ENCODE measurements at places on chromosomes 12 and 14.

- DNase-seq = no peak
Observed at GRCh38 chr12:27844366-27845090, 64.5 kb upstream of the MANSC4 start.

DNA sequence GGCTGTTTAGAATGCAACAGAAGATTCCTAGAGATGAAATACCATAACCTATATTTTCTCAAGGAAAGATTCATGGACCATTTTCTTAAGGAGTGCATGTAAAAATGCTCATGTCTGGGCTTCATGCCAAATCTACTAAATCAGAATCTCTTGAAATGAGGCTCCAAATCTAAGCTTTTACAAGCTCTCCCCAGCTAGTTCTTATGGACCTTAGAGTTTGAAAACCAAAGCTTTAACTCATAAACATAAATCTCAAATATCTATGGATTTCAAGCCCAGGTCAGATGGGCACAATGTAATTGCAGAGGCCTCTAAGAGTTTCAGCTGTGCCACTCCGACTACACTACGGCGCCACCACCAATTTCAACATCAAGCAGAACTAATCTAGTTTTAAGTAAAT is 117.3 kb upstream of the CAND1 start:
- DNase-seq = no peak

GRCh38 chr12:989751-990660 is 1.0 kb upstream of the ERC1 start:
- DNase-seq = peak; percentile 83

GRCh38 chr14:95489214-95490137 is 27.0 kb downstream of the SYNE3 start:
- no peak for DNase-seq

- DNase-seq = no peak
Observed at GRCh38 chr12:50538182-50538581, 33.4 kb downstream of the DIP2B start.

- DNase-seq = no peak
Observed at GRCh38 chr12:68040450-68041075, 51.3 kb downstream of the IFNG-AS1 start.

DNA sequence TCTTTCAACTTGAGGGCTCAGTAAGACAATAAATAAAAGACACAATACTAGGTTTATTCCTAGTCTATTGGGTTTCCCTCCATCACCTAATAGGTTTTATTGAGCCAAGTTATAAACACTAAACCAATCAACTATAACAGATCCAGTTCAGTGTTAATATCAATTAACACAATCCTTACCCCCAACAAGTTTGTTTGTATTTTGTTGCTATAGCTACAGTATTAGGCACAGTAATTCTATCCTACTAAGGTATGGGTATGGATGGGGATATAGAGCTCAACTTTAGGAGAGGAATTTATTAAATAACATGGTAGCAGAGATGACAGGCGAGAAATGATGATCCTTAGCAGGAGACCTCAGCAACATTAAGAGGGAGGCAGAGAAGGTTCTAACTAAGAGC is 13.3 kb downstream of the PPP4R3A start:
- DNase-seq = no peak

DNA sequence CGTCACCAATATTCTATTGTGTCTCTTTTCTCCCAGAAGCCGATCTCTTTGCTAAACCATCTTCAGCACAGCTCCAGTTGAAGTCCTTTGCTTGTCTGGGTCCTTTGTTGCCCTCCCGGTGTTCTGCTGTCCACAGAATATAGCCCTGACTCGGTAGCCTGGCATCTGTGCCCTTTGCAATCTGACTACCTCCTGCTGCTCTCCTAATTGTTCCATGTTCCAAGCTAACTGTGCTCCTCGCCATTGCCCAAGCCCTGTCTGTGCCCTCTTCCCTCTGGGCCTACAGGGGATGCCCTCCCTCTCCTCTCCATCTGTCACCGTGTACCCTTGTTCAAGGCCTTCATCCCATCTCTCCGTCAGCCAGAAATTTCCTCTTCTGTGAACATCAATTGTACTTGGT is 306.3 kb downstream of the APAF1 start:
- no peak for DNase-seq

GRCh38 chr12:68178774-68179439 is 19.4 kb upstream of the IFNG start:
- no peak for DNase-seq

Data from lower lobe of right lung (tissue), 2 donors.